ENCODE measurements at places on chromosomes 3 and 15.

GRCh38 chr3:179432021-179432420 is 19.2 kb downstream of the GNB4 start:
- DNase-seq, result peak; percentile 4

GRCh38 chr3:4501927-4502326 is 8.8 kb downstream of the ITPR1 start:
- no peak for DNase-seq

DNA sequence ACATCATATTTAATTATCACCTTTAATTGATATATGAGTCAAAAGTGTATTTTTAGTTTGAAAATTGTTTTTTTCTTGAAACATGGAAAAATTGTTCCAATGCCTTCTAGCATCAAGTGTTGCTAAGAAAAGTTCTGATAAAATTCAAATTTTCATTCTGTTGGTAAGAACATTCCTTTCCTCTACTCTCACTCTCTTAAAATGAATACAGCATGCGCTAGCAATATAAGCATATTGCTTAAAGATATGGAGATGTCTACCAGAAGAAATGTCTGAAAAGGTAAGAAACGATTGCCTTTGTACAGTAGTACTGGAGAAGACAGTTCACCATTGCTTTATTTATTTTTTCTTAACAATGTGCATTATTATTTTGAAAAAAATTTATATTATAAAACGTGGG is 17.6 kb upstream of the ZBTB38 start:
- DNase-seq, result no peak

GRCh38 chr3:34504775-34505174 is 706.3 kb downstream of the PDCD6IP start:
- no peak for DNase-seq

- no peak for DNase-seq
Observed at GRCh38 chr15:76866008-76866407, 39.1 kb downstream of the SCAPER start.

- no peak for DNase-seq
Observed at GRCh38 chr3:83039422-83039821, 1278.0 kb upstream of the GBE1 start.

DNA sequence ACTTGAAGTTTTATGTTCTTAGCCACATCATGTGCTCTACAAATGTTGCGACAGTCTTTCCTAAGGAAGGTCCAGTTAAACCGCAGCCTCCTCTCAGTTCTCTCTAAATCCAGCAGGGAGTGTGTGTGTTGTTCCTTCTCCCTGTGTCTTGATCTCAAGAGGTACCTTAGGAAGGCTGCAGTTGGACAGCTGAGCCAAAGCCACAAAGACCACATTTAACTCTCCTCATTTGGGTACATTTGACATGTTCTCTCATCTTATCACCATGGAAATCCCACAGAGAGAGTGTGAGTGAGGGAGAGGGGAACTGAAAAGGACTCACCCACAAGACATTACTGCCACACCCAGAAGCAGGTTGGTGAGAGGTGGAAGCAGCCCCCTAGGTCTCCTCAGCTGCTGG is 79.5 kb downstream of the CD200R1L start:
- DNase-seq, result no peak

DNA sequence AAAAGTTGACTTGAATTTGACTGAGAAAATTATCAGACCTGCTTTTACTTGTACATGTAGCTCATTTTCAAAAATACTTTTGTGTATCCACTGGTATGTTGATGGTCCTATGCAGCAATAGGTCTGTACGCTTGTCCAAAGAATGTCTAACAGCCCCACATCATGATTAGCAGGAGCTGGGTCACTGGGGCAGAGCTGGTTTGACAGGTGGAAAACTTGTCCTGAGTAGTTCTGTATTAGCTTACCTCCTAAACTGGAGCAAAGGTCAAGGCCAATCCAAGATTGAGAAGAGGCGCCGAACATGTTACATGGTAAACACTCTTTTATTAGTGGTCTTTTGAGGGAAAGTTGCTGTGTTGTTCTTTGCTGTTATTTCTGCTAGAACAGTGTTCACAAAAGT is 50.6 kb downstream of the GAP43 start:
- DNase-seq, result no peak

DNA sequence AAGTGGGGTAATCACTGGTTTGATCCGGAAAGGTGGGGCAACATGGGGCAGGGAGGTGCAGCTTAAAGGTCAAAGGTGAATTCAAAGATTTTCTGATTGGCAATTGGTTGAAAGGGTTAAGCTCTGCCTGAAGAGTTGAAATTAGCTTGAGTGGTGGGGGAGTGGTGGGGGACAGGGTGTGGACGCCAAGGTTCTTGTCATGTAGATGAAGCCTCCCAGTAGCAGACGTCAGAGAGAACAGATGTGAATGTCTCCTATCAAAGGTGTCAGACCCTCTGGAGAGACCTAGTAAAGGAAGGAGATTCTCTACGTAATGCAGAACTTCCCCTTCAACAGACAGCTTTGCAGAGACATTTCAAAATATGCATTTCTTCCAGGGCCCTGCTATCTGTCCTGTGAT is 62.8 kb downstream of the ABCC5 start:
- DNase-seq, result no peak

DNA sequence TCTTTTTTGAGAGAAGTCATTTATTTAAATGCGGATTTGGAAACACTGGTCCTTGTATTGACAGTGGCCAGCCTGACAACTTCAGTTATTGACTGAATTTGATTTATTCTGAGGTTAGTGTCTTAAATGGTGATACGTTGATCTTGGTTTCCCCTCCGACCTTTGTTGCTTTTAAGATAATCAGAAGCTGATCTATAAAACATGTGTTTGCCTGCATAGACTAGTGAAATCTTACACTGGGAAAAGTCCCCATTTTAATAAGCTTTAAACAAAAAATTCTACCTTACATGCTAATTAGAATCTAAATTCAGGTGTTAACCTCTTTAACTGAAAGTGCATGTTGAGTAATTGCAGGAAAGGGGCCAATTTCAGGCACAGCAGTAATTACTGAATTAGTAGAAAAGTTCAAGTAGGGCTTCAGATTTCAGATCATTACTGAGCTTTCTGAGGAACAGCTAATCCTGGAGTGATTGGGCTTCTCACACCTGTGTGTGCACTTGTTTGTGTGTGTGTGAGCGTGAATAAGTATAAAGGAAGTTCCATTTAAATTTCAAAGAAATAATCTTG is 221.4 kb downstream of the SOX2 start:
- no peak for DNase-seq

- DNase-seq, result no peak
Observed at GRCh38 chr3:81829937-81830336, 68.5 kb upstream of the GBE1 start.

GRCh38 chr3:174776123-174776522 is 83.0 kb upstream of the NAALADL2 start:
- no peak for DNase-seq

DNA sequence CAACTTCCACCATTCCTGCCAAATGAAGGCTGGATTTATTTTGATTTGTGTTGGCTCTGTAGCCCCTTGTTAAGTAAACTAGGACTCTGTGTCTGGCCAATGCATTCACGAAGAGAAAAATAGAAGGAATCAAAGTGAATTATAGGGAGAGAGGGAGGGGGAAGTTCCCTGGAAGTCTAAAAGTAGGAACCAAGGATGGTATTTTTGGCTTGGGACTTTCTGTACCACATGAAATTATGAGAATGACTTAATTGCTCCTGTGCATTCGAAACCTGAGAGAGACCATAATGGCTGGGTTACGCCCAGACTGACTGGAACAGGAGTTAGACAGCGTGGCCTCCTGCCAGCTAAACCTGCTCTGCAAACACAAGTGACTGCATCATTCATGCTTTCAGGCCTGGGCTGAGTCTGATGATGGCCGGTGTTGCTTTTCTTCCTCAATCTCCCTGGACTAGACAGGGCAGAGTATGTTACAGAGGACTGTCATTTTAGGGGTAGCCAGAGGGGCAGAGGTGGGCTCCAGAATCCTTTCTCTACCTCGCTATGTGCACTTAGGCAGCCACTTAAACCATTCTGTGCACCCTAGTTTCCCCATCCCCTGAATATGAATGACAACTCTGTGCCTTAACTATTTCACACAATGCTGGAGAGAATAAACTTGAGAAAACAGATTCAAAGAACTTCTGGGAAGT is 58.9 kb downstream of the MYO1E start:
- no peak for DNase-seq

DNA sequence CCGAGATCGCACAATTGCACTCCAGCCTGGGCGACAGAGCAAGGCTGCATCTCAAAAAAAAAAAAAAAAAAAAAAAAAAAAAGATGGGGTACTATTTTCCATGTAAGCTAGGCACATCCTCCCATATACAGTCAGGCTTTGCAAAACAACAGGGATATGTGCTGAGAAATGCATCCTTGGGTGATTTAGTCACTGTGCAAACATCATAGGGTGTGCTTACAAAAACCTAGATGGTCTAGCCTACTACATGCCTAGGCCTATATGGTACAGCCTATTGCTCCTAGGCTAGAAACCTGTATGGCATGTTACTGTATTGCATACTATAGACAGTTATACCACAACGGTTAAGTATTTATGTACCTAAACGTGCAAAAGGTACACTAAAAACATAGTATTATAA is 75.0 kb downstream of the TTBK2 start:
- no peak for DNase-seq

DNA sequence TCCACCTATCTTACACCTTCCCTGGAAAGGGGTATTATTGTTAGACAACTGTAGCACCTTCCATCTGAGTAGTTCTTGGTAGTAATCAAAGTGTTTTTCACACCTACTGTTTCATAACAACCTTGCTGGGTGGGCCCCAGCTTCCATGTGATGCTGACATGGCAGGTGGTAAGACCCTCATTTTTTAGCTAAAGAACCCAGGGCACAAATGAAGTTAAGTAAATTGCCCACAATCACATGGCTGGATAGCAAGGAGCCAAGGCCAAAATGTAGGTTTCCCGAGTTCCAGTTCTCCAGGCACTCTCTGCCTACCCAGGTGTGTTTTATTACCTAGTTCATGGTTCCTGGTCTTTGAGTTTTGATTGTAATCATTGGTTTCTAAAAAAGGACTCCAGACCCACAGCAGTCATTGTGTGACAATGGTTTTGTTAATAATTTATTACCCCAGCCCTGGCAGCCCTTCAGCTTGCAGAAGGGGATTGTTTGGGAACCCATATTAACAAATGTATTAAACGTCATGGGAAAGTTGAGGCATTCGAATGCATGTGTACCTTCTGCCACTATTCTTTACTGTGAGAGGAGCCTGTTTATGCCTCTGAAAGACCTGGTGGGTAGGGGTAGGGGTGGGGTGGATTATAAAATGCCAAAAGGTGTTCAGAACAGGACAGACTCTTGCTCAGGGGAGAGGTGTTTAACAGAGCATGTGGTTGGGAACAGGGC is 222.2 kb upstream of the BHLHE40 start:
- DNase-seq, result no peak

DNA sequence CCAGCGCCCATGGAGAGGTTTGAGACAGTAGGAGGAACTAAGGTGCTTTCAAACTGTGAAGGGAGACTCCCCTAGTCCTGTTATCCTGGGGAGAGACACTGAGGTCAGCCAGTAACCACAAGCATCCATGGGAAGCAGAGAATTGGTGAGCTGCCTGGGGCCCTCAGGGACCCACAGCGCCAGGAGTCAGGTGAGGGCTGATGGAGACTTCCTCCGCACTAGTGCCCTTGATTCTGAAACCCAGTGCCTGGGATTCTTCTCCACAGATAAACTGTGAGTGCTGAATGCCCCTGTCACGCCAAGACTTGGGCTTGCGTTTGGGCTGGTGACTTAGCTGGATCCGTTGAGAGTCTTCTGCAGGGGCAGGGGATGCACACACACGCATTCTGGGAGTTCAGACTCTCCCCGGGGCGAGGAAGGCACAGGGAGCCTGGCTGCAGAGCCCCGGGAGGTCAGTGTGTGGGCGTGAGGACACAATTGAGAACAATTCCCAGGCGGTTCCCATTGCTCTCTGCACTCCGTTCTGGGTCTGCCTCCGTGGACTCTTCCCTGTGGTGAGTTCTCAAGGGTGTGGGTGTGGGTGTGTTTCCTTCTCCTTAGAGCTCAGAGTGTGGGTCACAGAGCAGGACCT is 37.9 kb upstream of the SLCO2A1 start:
- DNase-seq, result no peak

- no peak for DNase-seq
Observed at GRCh38 chr3:124601190-124601589, 129.1 kb upstream of the UMPS start.

- DNase-seq, result no peak
Observed at GRCh38 chr15:72992841-72993252, 59.4 kb upstream of the NEO1 start.

- no peak for DNase-seq
Observed at GRCh38 chr3:15514663-15515340, 6.7 kb downstream of the COLQ start.

GRCh38 chr3:168914662-168915061 is 748.9 kb downstream of the MECOM start:
- no peak for DNase-seq

DNA sequence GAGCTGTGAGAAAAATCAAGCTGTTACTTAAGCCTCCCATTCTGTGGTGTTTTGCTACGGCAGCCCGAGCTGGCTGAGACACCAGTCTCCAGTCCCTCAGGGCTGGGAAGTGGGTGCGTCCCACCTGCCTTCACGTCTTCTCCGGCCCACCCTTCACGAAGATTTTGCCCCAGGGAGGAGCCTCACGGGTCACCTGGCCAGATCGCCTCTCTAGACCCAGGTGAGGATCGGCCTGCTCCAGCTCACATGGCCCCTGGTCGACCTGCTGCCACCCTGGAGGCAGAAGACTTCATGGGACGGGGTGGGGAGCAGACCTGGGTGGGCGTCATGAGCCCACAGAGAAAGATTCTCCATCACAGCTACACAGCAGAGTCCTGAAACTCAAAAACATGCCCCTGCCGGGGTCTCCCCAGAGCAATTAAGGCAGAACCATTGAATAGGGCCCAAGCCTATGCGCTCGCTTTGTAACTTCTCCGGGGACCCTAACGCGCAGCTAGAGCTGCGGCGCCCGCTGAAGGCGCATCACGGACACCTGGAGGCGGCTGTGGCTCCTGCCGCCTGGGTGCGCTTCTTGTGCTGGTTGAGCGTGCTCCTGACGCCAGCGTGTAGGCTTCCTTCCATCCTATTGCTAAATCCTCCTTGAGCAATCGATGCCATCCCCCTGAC is 92.6 kb upstream of the ALDH1A3 start:
- no peak for DNase-seq

GRCh38 chr15:36372968-36373367 is 206.5 kb upstream of the CDIN1 start:
- DNase-seq, result no peak

- DNase-seq, result no peak
Observed at GRCh38 chr3:67490658-67491057, 163.8 kb downstream of the SUCLG2 start.

GRCh38 chr15:84840741-84841429 is 23.7 kb downstream of the ALPK3 start:
- DNase-seq, result no peak

Measured in CD4-positive, alpha-beta T cell treated with Interferon gamma for 1 hour (primary cell).